CD8-positive, alpha-beta T cell (primary cell): ENCODE measurements at places on chromosomes 2 and 18.

GRCh38 chr18:448116-448790, 52.2 kb downstream of the COLEC12 start:
- DNase-seq: no peak

GRCh38 chr2:178345951-178346350, 105.0 kb downstream of the PRKRA start:
- DNase-seq: no peak

DNA sequence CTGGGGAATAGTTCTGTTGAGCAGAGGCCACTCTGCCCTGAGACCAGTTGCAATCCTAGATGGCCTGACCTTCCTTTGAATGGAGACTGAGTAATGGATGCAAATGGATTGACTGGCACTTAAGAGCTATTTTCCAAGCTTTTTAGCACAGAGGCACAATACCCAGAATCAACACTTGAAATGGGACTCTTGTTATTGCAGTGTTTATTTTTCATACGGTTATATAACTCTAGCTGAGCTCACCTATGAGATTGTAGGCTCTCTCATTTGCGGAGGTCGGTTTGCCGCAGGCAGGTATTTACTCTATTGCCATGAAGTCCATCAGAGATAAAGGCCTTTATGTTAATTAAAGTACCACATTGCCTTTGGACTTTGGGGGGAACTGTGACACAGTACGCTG, 422.3 kb upstream of the CELF4 start:
- no peak for DNase-seq

DNA sequence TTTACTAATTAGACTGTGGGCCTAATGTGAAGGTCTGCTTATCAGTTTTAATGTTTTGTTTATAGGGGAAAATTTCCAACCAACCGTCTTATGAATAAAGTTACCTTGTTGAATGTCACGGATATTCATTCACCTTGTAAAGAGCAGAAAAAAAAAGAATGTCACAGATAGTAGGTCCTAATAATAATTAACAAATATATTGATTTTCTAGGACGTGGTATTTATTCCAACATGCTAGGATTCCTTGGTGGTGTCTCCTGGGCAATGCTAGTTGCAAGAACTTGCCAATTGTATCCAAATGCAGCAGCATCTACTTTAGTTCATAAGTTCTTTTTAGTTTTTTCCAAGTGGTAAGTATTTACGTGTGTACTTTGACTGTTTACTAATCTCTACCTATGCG, 23.4 kb downstream of the PAPOLG start:
- no peak for DNase-seq

GRCh38 chr2:173264603-173265366, 89.9 kb upstream of the CDCA7 start:
- peak; percentile 39 for DNase-seq

DNA sequence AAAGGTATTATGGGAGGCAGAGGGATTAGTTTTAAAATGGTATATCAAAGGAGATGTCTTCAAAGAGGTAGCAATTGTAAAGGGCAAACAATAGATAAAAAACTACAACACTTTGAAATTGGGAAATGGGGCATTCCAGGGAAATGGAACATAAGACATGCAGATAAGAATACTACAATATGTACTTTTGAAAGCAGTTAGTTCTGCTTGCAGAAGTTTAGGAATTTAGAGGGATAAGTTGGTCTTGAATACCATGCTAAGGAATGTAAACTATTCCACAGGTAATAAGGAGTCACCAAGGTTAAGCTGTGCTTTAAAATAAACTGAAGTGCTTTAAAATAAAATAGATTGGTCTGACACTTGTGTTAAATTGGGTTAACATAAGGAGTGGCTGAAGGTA, 571.7 kb upstream of the ACVR2A start:
- DNase-seq: no peak

DNA sequence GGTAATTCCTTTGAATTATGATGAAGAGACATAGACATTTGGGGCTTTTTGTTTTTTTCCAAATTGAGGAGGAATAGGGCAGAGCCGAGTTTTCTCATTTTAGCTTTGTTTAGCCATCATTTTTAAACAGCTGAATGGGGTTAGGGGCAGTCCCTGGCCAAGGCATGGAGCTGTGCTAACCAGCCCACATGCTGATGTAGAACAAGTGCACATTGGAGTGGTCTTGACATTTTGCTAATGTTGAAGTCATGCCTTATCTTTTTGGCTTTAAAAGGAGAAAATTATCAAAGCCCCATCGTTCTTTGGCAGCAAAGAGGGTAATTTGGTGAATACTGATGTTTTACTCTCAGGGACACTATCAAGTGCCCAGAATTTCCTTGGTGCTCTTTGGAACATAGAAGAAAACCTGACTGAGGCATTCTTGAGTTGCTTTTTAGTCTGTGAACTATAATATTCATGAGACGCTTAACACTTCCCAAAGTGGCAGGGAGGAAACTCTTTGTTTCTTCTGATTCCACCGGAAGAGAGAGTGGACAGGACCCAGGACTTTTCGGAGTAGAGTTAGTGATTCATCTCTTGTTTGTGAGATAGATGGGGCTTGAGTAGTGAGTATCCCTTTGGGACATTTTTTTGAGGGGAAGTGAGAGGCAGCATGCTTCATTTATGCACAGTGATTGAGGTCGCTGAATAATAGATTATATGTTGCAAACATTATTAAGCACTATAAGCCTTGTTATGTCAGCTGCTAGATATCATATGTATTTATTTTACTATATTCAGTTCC, 45.0 kb downstream of the MTA3 start:
- no peak for DNase-seq

DNA sequence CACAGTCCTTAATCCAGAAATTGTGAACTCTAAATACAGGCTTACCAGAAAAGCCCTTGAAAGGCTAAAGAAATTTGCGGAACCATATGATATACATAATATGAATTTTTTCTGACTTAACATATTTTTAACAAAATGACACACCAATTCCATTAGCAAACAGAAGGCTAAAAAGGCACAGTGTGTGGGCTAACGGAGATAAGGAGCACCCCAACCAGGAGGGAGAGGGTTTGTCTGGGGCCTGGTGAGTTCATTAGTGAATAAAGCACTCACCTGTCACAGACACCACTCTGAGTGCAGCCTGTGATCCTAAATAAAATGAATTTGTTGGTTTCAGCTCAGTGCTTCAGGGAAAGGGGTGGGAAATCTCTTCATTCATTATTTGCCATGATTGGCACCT, 2.7 kb upstream of the FECH start:
- no peak for DNase-seq

- no peak for DNase-seq
Observed at GRCh38 chr2:140880573-140880972, 1250.2 kb downstream of the LRP1B start.

DNA sequence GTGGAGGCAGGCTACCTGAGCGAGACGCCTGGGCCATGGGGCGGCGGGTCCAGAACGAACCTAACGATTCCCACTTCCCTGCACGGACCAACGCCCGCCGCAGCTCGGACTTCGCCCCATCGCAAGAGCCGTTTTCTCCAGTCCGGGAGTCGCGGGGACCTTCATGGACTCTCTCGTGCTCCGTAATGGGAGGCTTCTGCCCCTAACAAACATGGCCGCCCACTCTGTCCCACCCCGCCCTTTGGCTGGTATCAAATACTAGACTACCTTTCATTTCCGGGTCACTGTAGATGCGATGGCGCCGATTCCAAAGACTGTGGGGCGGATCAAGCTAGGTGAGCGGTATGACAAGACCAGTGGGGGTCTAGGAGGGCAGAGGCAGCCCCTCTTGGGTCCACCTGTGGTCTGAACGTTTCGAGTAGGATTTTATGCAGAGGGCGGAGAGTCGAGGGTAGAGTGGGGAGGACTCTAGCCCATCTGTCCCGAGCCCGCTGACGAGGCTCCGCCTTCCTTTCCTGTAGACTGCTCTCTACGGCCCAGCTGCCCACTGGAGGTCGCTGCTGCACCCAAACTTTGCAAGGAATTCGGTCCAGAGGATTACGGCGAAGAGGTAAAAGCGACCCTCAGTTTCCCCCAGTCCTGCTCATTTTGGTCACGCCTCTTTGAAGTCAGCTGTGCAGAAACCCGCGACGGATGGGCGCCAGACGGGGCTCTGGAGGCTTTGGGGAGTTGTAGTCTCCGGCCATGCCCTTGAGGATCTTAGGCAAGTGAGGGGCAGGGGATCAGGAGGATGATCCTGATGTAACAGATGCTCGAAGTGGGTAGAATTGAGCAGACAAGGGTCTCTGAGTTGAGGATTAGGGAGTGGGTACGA, at the start of the genes CCDC142 and TTC31:
TSS of gene CCDC142 (minus strand) at position 198 of the 874 bp plus-strand sequence. CDS start at position 37, 161 bp downstream.
TSS of gene TTC31 (plus strand) at position 281 of the 874 bp plus-strand sequence. CDS start at position 296, 15 bp downstream.
- DNase-seq: peak; percentile 94

DNA sequence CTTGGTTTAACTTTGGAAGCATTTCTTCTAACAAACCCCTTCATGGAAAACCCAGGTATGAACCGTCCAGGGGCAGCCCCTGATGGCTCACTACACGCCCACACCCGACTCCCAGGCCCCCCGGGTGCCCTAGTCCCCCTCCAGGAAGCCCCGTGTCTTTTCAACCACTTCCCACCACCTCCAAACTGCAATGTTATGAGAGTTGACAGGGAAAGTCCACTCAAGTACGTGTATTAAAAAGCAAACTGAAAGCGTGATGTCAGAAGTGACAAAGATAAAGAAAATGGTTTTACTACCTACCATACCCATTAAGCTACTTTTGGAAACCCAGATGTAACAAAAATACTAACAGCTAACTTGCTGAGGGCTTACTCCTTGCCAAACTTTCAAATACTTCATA, 51.5 kb downstream of the L3MBTL4 start:
- DNase-seq: no peak

GRCh38 chr2:74374509-74375205, 5.5 kb downstream of the DCTN1 start:
- DNase-seq: no peak

DNA sequence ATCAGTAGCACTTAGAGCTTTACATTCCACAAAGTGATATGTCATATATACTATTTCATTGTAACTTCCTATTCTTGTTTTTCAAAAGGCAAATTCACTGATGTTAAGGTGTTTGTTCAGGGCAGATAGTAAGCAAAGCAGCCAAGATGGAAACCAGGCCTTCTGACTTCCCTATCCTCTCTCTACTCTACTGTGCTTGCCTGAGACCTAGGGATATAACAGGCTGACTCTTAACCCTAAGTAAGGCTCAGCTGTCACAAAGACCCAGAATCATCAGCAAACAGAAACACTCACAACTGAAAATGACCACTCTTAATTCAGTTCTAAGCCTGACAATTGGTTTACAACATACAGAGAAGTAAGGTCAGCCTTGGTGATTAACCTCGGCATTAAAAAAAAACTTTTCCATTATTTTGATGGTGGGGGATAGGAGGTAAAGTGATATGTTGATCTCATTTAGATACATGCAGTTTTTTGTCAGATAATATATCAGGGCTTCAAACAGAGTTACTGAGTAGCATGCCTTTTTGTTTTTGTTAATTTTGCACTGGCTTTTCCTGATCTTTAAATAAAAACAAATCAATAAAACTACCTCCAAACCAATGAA, 95.4 kb upstream of the CHRNA1 start:
- no peak for DNase-seq

- no peak for DNase-seq
Observed at GRCh38 chr2:120899771-120900170, 164.1 kb downstream of the GLI2 start.

DNA sequence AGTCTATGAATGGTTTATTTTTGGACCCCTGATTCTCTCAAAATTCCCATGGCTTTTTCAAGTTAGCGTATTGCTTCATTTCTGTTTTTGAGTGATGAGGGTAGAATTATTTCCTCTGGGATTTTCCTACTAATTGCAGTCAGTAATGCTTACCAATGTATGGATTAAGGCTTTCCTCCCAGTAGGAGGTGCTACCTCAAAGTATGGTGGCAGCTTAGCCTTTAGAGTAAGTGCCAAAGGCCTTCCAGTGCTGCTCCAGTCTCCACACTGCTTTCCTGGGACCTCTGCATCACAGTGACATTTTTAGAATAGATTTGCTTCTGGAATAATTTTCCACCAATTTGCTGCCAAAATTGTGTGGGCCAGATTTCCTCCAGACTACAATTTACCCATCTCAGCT, 16.2 kb upstream of the SSB start:
- no peak for DNase-seq

DNA sequence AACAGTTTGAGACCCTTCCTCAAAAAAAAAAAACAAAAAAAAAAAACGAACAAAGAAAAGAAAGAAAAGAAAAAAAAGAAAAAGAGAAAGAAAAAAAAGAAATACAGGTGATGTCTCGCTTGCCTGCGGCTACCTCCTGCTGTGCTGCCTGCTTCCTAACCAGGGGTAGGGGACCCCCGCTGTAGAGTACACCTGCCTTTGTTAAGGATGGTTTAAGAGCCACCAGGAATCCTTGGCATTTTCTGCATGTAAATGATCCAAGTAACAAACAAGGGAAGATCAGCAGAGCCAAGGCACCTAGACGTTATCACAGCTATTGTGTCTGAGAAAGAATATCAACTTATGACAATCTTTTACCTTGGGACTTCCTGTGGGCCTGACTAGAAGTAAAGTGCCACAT, 856.8 kb upstream of the GCFC2 start:
- DNase-seq: no peak

DNA sequence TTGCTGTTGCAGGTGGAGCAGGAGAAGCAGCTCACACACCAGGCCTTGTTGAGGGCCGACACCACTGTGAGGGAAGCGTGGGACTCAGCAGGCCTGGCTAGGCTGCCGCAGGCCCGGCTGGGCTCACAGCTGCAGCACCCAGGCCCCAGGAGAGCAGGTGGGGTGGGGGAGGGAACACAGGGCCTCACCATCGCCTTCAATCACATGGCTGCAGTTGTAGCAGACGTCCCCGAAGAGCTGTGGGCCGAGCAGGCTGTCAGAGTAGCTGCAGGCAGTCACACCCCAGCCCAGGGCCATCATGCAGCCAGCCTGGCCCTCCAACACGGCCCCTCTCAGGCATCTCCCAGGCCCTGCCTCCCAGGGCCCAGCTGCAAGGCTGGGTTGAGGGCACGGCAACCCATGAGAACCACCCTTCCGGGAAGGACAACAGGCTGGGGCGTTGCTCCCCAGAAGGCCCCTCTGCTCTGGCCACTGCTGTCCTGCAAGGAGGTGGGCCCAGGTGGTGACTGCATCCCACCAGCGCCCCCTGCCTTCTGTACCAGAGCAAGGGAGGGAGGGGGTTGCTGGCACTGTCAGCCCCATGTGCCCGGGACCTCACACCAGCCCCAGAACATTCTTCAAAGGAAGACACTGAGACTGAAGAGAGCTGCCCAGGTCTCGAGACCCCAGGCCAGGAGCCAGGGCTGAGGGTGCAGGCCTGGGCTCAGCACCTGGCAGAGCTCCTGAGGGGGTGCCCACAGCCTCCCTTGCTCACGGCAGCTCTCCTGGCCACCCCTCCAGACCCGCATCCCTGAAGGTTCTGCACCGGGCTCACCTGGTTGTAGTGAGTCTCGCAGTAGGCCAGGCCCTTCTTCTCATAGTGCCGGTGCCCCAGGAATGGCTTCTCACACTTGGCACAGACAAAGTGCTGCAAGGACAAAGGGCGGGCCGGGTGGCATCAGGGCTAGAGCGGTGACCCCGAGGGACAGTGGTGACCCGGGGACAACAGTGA, 5.6 kb upstream of the GPR17 start:
- DNase-seq: peak; percentile 29
